ENCODE measurements at places on chromosomes 13 and 19.
A peak's percentile ranks its signal among the peaks of the same experiment; 100 is the strongest.

GRCh38 chr13:30789166-30789862, 54.0 kb downstream of the ALOX5AP start:
- DNase-seq, result no peak

GRCh38 chr13:34148359-34148758, 330.4 kb downstream of the RFC3 start:
- no peak for DNase-seq

- no peak for DNase-seq
These were observed 712 bp downstream of the BBC3 start for GRCh38 chr19:47230054-47230920.

- no peak for DNase-seq
These were observed 725.6 kb upstream of the SLITRK5 start for GRCh38 chr13:86945584-86945983.

- no peak for DNase-seq
These were observed 725 bp downstream of the PSMD8 start for GRCh38 chr19:38375098-38375493.

GRCh38 chr13:112893570-112894422, 75.2 kb upstream of the MCF2L start:
- peak; percentile 83 for DNase-seq

DNA sequence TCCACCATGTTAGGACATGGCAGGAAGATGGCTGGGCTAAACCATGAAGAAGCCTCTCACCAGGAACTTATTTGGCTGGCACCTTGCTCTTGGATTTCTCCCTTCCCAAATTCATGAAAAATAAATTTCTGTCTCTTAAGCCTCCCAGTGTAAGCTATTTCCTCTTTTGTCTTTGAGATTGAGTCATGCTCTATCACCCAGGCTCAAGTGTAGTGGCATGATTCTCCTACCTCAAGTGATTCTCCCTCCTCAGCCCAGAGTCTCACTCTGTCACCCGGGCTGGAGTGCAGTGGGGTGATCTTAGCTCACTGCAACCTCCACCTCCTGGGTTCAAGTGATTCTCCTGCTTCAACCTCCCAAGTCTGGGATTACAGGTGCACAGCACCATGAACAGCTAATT, 12.6 kb downstream of the ZNF888 start:
- no peak for DNase-seq

DNA sequence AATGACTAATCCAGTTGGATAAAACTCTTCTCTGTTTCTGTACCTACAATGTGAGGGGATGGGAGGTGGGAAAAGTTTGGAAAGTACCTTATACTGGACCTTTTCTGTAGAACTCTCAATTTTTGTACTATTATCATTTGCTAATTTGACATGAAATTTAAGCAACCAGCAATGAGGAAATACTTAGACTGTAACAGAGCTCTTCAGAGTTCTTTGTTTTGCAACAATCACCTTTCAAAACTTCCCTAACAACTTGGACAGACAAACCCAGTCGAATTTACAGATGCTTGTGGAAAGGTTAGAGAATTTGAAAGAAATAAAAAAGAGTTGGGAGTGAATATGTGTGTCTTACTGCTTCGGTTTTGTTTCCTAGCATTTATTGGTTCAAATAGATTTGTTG, 16.8 kb downstream of the KBTBD7 start:
- no peak for DNase-seq

- DNase-seq, result no peak
These were observed 165.2 kb downstream of the URI1 start for GRCh38 chr19:30107251-30107650.

DNA sequence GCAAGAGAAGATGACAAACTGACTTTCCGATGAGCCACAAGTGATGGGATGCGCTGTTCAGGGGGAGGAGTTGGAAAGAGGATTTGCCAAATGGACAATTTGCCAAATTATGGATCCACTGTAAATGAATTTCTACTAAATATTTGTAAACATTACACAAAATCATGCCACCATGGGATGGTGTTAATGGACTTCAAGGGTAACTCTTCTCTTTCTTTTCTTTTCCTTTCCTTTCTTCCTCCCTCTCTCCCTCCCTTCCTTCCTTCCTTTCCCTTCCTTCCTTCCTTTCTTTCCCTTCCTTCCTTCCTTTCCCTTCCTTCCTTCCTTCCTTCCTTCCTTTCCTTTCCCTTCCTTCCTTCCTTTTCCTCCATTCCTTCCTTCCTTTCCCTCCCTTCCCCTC, 76.0 kb upstream of the PEG3 start:
- no peak for DNase-seq

- no peak for DNase-seq
These were observed 20.7 kb downstream of the LYPD3 start for GRCh38 chr19:43444531-43445287.

DNA sequence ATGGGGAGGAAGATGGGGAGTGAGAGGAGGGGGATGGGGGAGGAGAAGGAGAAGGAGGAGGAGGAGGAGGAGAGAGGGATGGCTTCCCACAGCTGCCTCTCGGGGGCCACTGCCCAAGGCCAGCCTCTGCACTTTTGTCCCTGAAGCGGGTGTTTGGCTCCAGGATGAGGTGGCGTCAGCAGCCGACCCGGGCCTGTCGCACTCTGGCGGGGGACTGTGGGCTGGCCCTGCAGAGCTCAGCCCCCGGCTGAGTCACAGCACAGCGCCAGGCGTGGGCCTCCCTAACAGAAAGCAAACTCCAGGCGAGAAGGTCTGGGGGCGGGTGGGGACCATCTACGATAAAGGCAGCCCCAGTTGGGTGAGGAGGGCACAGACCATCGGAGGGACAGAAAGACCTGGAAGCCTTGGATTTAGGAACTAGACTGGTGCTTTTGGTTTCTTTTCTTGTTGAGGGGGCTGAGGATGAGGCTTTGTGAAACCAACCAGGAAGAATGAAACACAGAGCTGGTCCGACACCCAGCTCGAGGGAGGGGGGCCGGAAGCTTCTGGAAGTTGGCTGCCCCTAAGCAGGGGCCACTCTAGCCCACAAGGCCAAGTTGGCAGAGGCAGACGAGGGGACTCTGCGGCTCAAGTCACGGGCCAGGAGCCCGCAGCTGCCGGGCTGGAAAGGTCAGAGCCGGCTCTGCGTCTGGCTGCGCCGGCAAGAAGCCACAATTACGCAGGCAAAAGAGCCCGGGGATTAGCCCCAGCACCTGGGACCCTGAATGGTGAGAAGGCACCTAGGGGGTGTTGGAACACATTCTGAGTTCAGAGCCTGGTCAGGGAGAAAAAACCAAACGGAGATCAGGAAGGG, 18.2 kb downstream of the LSM4 start:
- no peak for DNase-seq

DNA sequence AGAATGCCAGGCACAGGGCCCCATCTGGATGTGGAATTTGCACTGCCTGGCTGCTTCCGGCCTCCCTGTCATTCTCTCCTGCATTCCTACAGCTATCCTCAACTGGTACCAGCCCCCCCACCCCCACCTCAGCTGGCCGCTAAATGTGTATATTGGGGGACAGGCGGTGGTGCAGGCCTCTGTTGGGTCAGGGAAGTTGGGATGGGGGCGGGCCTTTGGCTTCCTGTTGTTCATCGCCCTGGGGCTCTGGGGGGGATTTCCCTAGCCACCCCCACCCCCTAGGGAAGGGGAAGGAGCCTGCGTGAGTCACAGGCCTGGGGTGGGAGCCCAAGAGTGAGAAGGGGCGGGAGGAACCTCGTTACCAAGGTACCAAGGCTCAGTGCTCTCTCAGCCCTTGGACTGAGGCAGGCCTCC, 10.6 kb downstream of the POU2F2 start:
- no peak for DNase-seq

DNA sequence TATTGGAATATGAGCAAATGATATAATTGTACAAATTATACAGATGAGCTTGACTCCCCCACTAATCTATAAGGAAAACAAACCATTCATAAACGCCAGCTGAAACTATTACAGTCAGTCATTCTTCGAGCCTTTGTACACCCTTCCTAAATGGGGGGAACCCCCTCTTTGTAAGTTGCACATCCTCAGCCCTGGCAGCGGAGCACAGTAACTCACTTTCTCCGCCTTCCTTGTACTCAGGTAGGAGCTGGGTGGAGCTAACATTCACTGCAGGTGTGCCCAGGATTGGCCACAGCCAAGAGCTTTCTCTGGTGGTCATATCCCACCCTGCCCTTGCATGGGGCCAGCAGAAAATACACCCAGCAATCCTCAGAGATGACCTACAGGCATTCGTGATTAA, 28.6 kb downstream of the PIN1 start:
- DNase-seq, result no peak

- DNase-seq, result no peak
These were observed 175.1 kb upstream of the KL start for GRCh38 chr13:32840989-32841713.
